ENCODE measurements at places on chromosomes 1 and 21.
A peak's percentile ranks its signal among the peaks of the same experiment; 100 is the strongest.

- no peak for DNase-seq
Observed at GRCh38 chr1:172515927-172516326, 17.0 kb upstream of the SUCO start.

- DNase-seq = no peak
Observed at GRCh38 chr1:201632364-201632952, 93.5 kb downstream of the NAV1 start.

- no peak for DNase-seq
Observed at GRCh38 chr1:153842006-153842471, 66.8 kb downstream of the SLC27A3 start.

GRCh38 chr1:152185544-152186391, 26.7 kb upstream of the RPTN start:
- DNase-seq = peak; percentile 73

DNA sequence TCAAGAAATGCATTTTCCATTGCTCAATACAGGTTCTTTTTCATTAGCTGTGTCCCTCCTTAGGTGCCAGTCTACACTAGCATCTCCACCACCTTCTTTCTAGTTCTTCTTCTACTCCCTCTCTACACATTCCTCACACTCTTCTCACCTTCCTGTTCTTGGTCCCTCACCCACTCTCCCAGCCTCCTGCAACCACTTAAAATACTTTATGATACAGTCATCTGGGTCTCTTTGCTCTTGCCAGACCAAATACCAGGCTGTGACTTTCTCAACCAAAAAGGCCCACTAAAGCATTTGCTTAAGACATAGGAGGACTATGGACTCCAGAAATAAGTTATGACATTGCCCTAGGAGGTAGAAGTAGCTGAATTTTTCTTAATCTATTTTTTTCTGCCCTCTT, 35.1 kb downstream of the PIGM start:
- DNase-seq = peak; percentile 87

GRCh38 chr1:6507461-6507911, 16.0 kb upstream of the PLEKHG5 start:
- DNase-seq = peak; percentile 62

- DNase-seq = no peak
Observed at GRCh38 chr1:246708166-246708565, 16.0 kb upstream of the SCCPDH start.

GRCh38 chr1:213783893-213784292, 203.9 kb upstream of the PROX1 start:
- no peak for DNase-seq

- no peak for DNase-seq
Observed at GRCh38 chr1:42815941-42816584, 859 bp upstream of the ERMAP start.

DNA sequence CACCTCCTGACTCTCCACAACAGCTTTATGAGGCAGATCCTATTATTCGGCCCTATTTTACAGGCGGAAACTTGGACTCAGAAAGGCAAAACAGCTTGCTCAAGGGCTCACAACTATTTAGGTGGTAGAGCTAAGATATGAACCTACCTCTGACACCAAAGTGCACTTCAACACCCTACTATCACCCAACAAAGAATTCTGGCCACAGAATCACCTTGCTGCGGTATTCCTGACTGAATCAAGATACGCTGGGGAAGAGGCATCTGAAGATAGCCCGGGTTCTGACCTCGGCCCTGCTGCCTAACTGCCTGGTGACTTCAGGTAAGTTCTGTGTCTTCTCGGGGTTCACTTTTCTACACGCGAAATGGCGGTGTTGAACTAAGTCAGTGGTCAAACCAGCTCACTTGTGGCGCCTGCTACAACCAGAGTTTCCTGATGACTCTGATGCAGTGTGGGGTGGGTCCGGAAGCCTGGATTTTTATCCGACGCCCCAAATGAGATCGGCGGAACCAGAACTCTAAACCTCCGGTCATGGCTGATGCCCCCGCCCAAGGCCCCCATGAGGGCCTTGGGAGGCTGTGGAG, 608 bp downstream of the PEF1 start:
- no peak for DNase-seq

DNA sequence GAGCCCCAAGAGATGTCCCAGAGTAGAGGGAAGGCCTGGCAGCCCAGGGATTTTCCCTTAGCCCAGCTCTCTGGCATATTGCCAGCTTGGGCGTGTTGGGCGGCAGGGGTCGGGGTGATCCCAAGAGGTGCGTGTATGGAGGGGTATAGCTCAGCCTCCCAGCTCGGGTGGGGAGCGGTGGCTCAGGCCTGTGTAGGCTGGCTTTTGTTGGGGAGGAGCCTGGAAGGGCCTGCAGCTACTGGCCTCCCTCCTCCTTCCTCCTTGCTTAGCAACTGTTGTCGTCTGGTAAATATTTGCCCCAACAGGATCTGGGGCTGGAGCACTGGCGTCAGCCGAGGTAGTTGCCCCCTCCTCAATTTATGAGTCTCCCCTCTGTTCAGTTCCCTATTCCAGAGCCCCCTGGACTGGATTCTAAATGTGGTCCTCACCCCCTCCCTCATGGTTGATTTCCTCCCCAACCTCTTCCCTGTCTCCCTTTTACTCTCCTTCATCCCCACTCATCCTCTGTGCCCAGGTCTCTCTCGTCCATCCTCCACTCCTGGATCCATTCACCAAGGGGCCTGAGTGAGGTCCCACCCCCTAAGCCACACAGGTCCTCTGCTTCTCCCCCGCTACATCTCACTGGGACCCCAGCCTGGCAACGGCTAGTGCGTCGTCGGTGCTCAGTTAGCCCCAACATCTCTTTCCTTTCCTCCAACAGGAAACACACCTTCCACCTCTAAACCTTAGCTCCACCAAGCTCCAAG, 10.3 kb upstream of the LMNA start:
- DNase-seq = peak; percentile 87

DNA sequence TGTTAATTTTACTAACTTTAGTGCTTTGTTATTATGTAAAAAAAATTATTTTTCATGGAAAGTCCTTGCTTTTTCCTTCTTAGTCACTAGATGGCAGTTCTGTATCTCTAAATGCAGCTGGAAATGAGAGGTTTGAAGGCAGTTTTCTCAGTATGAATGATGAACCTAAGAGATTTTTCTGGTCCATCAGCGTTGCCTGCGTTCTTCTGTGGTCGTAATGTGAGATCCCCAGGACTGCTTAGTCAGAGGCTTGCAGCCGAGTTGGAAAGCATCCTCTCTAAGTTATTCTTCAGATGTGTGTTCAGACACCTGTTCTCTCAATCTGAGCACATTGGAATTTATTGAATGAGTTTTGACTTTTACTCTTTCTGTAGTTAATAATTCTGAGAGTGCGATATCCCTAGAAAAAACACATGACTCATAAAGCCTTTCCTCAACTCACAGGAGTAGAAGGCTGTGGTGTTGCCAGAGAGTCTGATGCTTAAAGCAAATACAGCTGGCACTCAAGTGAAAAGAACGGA, 99.3 kb downstream of the FMN2 start:
- peak; percentile 73 for DNase-seq

DNA sequence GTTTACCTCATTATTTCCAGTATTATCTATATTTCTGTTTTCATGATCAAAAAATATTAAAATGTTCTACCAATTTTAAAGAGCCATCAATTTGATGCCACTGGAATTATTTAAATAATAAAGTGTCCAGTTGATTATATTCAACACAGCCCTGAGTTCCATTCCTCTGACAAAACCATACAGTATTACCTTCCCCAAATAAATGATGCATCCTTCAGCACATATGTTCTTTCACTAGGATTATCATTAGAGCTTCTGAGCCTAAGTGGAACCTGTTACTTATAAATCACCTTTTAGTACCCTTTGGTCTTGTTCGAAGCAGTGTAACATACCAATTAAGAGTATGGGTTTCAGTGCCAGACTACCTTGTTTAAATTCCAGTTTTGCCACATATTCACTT, 17.3 kb upstream of the PLEKHO1 start:
- no peak for DNase-seq

- DNase-seq = no peak
Observed at GRCh38 chr1:63975481-63975880, 201.7 kb downstream of the ROR1 start.

DNA sequence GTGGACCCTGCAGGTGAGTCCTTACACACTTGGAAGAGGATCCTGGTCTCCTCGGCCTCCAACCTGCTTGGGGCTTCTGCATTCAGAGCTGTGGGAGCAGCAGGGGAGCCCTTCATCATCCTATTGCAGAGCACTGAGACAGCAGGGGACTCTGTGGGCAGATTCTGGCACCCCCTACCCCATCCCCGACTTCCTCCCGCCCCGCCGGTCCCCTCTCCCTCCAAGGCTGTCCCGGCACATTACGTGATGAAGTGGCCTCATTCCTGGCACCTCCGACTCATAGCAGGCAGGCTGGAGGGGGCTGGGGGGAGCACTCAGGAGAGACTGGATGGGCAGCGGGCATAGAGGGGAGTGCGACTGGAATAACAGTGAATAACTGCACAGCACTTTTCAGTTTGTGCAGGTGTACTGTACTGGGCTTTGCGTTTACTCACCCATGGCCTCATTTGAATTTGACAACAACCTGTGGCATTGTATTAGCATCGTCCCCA, 394.1 kb downstream of the MATN1 start:
- no peak for DNase-seq

DNA sequence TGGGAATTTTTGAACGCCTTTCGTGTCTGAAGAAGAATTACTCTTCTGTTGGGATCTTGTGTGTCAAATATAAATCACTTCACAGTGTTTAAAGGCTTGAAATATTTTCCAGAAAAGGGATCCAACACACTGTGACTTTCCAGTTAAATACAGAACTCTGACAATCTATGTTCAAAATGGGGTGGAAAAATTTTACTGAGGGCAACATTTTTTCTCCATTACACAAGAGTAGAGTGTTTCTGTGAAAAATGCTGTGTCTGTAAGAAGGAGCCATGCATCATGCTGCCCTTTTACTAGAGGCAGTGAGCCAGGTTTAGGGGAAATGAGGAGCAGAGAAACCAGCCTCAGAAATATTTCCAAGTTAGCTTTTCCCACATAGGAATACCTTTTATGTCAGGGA, 86.5 kb downstream of the VPS13D start:
- DNase-seq = peak; percentile 57

DNA sequence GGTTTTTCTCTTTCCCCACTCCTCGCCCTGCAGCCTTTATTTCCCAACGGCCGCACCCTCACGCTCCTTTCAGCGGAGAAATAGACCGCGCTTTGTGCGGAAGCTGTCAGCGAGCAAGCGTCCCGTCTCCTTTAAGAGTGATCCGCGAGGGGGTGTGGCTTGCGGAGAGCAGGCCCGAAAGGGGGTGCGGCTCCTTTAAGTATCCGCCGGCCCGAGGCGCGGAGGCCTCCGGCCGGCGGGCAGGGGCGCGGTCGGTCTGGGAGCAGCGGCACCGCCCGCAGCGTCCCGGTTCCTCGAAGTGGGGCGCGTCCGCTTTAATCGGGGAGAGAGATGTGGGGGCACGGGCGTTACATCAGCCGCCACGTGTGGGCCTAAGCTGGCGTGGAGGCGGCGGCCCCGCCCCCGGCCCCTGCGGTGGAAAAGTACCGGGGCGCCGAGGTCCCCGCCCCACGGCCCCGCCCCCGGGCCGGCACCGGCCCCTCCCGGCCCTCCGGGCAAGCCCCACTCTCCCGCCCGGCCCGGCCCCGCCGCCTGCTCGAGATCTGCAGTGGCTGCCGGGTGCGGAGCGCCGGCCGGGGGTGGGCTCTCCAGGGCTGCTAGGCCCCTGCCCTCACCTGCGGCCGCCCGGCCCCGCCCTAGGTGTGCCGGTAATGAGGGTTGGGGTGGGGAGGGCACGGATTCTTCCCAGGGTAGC, 1.2 kb downstream of the SLC6A9 start:
- peak; percentile 97 for DNase-seq

DNA sequence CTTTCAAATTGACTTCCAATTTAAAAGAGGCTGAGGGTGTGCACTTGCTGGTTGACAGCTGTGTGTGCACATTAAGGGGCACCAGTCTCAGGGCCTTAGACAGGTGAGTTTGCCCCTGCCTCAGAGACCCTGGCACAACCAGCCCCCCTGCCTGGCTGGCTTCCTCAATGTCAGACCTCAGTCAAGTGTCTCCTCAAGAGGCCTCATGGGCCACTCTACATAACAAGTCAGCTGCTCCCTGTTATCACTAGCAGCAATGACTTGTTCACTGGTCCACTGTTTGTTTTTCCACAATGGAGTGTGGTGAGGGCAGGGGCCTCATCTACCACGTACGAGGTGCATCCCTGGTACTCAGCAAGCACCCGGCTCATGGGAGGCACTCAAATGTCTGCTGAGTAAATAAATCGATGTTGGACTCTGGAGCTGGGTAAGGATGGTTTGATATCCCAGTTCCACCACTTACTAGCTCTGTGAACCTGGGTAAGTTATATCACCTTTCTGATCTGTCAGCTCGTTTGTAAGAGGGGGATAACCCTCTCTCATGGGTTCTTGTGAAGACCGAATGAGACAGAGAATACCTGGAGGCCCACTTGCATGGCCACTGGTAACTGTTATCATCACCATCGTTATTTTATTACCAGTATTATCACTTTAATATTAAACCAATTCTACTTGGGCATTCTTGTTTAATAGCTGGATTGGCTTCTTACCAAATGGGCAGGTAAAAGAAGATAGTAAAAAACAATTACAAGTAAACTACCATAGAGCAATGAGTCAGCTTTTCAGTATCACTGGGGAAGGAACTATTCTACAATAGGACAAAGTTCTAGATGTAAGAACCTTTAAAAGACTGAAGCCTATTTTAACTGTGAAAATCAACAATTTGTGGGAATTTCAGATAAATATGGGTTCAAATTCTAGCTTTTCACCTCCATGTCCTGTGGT, 64.6 kb downstream of the SLC66A1 start:
- DNase-seq = no peak

DNA sequence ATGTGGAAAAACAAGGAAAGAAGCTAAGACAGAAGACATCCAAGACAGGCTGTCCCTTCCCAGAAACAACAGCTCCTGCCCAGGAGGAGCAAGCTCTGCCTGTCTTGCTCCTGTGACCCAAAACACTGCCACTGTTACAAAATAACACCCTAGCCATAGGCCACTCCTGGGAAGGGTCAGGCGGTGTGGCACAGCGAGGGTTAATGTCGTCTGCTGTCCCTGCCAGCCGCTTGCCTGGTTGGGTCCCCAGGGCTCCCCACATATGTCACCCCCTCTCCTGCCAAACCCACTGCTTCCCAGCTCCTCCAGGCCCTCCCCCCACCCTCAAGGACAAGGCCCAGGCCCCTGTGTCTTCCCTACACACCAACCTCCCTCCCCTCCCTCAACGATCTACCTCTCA, 3.9 kb upstream of the NHLH1 start:
- DNase-seq = no peak

- DNase-seq = no peak
Observed at GRCh38 chr1:12754738-12755137, 8.7 kb downstream of the CFAP107 start.

Measured in GM03348 (cell line).